ENCODE measurements at places on chromosomes 16 and 17.

DNA sequence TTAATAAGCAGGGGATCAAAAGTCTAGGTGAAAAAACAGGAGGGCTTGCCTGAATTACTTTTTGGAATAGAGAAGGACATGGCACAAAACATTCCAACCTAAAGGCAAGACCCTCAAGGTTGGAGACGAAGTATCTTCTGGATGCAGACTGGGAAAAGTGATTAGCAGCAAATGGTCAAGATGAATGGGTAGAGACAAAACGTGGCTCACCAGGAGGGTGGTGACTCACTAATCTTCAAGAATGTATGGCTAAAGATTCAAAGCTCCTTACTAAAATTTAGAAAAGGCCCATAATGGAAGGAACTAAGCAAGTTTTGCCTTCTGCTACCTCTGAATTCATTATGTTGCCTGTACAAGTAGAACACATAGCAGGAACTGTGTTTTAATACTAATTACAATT, 469.5 kb upstream of the RBFOX1 start:
- DNase-seq: no peak

GRCh38 chr17:80025140-80025539, 10.5 kb downstream of the TBC1D16 start:
- no peak for DNase-seq

DNA sequence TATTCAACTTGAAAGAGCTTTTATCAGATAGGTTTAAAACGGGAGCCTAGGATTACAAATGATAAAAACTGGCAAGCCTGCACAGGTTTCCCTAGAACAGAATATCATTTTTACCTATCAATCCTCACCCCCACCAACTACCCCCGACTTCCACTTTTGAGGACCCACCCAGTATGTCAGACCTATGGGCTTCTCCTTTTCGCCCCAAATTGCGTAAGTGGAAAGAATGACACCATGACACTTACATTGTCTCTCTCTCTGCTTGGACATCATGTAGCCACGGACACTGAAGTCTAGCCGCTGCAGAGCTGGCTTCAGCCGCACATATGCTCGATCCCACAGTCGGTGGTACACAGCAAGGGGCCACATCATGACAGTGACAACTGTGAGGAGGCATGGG, 7.4 kb upstream of the PSMC3IP start:
- no peak for DNase-seq

GRCh38 chr17:41448506-41448905, 7.7 kb upstream of the KRT38 start:
- DNase-seq: no peak

DNA sequence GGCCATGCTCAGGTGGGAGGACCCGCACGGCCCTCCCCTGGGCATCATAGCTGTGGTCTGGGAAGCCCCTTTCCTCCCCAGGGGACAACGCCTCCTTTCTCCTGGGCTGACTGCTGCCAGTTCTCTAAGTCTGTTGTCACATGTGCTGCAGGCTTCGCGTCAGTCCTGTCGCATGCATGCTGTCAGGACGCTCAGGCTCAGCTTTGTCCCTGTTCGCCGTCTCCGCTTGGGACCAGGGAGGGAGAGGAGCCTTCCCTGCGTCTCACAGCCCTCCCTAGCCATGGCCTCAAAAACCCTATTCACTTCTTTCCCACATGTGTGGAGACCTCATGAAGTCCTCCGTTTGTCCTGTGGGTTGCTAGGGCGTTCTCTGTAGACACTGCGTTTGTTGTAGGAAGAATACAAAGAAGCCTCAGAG, 21.4 kb downstream of the LDHD start:
- DNase-seq: no peak

DNA sequence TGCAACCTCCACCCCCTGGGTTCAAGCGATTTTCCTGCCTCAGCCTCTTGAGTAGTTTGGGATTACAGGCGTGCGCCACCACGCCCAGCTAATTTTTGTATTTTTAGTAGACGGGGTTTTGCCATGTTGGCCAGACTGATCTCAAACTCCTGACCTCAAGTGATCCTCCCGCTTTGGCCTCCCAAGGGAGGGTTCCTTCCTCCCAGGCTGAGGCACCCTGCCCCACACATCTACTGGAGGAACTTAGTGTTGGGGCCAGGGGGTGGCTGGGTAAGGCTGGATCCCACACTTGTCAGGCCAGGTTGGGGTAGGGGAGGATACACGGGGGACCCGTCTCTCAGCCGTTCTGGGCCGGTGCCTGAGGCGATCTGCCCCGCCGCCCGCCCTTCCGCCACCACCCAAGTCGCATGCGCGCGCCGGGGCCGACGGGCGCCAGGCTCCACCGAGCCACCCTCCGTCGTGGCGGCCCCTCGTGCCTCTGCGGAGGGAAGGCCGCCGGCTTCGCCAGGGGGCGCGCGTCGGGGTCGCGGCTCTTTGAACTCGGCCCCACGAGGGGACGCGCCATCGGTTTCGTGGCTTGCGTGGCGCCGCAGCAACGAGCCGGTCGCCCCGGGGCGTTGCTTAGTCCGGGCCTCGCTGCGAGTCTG, 15.9 kb downstream of the GRB7 start:
- DNase-seq: no peak

DNA sequence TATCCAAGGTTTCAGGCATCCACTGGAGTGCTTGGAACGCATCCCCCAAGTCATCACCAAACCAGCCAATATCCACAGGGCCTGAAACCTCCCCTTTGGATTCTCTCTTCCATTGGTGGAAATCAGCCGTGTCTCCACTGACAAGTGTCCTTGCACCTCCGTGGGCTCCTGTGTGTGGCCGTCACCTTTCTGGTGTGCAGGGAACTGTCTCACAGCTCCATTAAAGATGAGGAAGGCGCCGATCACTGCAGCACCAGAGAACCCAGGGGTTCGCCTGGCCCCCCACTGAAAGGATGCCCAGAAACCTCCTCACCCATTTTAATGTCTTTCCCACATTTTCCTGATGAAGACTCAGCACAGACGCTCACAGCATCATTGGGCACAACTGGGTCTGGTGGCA, 17.8 kb upstream of the METRNL start:
- no peak for DNase-seq

DNA sequence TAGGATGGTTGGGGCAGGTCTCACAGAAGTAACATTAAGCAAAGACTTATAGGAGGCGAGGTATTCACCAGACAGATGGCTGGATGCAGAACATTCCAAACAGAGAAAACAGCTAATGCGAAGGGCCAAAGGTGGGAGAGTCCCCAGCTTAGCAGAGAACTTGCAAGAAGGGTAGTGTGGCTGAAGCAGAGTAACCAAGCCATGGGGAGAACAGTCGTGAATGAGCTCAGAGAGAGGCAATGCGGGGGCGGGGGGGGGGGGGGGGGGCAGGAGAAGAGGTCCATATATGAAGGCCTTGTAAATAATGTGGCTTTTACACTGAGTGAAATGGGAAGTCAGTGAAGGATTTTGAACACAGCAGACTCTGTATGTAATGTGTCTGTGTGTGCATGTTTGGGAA, 81.3 kb downstream of the SMG6 start:
- DNase-seq: no peak

DNA sequence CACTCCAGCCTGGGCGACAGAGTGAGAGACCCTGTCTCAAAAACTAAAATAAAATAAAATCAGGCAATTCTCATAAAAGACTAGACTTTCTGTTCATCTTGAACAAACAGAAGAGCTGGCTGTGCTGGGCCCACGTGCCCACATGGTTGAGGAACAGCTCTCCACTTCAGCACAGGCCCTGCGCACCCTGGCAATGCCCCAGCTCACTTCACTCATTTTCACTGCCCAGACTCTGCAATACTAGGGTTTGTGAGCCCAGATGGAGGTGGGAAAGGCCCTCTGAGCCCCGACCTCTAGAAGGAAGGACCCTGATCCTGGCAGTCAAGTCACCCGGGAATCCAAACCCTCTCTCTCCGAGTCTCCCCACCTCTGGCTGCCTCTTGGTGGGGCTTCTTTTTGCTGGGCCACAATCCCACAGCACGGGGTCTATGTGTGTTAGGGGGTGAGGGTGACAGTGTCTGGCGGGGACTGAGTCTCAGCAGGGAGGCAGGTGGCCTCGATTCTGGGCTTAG, 14.8 kb downstream of the MYLK3 start:
- no peak for DNase-seq

All from left renal pelvis (tissue), 4 donors.